ENCODE measurements at places on chromosomes 2 and 18.

GRCh38 chr2:105929516-105929915 lies 184.8 kb downstream of the NCK2 start:
- DNase-seq, result no peak

DNA sequence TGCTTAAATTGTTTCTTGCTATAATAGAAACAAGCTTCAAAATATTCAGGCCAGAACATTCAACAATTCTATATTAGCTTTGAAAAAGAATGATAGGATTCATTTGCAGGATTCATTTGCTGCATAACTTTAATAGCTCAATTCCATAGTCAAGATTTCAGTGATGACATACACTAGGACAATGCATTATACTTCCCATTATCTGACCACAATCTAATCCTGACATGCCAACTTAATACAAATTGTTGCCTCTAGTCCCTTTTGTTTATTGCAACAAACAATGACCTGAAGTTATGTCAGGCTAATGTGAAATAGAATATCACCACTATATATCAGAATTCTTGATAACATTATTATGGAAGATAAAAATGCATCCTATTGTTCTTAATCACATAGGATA lies 169.4 kb downstream of the DNAH7 start:
- no peak for DNase-seq

DNA sequence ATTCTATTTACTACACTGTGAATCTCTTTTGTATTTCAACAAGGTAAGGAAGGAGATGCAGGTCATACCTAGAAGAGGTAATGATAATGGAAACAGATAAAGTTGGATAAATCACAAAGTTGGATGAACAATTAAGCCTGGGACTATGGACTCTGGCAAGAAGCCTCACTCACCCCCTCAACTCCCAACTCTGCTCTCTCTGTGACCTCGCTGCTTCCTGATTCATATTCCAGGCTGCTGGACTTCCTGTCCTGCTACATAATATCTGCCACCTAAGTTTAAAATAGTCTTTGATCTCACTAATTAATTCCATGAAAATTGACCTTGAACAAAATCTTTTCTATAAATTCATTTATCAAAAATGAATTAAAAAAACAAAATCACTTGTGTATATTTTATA lies 215.3 kb downstream of the CALCRL start:
- DNase-seq, result no peak

DNA sequence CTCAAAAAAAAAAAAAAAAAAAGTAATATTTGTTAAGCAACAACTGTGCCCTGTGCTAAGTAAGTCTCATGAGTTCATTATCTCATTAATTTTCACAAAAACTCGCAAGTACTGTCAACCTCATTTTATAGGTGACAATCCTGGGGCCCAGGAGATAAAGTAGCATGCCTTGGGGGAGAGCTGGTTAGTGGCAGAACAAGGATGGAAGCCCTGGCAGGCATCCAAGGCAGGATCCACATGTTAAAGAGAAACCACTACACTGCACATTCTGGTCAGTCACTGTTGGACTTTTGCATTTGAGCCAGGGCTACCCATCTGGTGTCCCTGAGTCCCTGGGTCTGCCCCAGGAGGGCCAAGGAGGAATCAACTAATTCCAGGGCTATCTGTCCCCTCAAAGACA lies 54.6 kb downstream of the ZFP36L2 start:
- no peak for DNase-seq

- no peak for DNase-seq
These were observed 162.1 kb downstream of the UBE2E3 start for GRCh38 chr2:181142514-181142913.

DNA sequence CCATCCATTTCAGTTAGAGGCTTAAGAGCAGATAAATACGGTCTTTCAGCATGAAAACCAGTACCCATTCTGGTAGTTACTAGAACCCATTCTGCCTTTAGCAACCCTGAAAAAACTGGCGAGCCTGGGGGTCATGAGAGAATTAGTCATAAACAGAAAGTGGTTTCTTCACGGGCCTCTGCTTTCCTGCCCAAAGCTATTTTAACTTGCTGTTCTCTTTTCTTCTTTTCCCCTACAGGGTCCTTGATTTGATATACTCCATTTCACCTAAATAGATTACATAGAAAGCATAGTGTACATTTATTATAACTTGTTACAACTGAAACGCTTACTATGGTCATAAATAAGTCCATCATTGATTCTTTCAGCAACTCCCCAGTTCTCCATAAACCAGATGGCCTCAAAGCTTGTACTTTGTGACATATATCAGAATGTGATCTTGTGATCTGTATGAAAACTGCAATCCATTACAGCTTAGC lies 48.3 kb downstream of the WDFY1 start:
- DNase-seq, result no peak

- DNase-seq, result no peak
These were observed 2.7 kb downstream of the STARD7 start for GRCh38 chr2:96205888-96206287.

- DNase-seq, result no peak
These were observed 247.3 kb downstream of the PRKCE start for GRCh38 chr2:45898819-45899218.

- DNase-seq, result no peak
These were observed 973.0 kb upstream of the CHAC2 start for GRCh38 chr2:52794581-52794980.

DNA sequence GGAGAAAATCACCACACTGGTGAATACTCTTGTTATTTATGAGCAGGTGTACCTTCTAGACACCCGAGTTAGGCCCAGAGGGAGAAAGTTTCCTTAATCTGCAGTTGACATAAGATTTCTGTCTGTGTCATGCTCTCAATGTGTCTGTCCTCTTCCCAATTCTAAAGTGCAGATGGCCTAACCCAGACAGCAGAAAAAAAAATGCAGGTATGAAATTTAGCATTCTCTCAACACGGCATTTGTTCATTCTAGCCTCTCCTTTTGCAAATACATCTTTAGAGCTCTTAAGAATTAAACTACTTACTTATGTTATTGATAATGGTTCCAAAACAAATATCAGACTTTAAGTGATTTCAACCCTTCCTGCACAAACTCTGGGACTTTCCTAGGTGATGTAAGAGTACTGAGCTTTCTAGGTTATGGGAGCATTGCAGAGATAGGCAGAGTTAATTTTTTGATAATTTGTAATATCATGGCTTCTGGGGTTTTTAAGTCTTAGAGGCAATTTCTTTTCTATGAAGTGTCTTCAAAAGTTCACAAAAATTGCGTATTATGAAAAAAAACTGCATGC lies 32.9 kb upstream of the ITGB6 start:
- no peak for DNase-seq

DNA sequence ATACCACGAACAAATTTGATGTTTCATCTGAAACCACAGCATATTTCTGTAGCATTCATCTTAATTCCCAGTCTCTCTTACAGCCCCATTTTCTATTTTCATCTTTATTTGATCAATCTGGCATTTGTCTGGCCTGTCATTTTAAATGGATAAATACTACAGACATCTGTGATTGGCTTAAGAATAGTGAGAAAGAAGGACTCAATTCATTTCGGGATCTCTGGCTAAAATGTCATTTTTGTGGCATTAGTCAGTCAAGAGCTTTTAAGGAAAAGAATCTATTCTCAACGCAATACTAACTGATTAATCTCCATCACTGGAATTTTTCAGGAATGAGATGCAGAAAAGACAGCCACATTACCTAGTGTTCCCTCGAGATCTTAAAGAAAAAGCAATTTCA lies 585.9 kb downstream of the IRS1 start:
- DNase-seq, result no peak

DNA sequence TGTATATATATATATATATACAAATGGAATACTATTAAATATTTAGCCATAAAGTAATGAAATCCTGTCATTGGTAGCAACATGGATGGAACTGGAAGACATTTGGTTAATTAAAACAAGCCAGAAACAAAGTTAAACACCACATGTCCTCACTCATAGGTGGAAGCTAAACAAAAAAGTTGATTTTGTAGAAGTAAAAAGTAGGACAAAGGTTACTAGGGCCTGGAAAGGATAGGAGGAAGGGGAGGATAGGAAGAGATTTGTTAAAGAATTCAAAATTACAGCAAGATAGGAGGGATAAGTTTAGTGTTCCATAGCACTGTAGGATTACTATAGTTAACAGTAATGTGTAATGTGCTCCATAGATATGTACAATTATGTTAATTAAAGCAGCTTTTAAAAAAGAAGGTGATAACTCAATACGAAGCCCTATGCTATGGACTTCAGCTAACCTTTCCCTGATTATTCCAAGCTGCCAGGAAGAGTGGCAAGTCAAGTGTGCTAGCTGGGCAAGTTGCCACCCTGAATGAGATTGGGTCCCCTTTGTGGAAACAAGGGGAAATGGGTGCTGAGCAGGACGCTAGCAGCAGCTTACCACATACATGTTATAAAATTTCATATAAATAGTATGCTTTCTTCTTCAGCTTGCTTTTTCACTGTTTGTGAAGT lies 12.3 kb downstream of the MERTK start:
- no peak for DNase-seq

DNA sequence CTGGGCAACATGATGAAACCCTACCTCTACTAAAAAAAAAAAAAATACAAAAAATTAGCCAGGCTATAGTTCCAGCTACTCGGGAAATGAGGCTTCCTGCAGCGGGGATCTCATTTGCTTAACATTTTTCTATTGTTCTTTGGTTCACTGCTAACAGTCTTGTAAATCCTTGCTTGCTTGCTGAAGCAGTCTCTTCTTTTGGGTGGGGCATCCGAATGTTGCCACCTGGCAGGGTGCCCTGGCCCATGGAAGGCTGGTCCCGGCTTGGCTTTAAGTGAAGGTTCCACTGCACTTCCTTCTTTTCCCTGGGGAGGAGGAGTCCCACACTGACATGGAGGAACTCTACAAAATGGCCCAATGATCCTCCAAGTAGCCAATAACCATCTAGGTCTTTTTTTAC lies 6.0 kb upstream of the ANKRD29 start:
- DNase-seq, result no peak

GRCh38 chr2:126645211-126645618 lies 10.7 kb upstream of the GYPC start:
- DNase-seq, result no peak

- DNase-seq, result no peak
These were observed 44.3 kb downstream of the SCN9A start for GRCh38 chr2:166331468-166331867.

GRCh38 chr2:65072181-65072970 lies 16.2 kb downstream of the CEP68 start:
- no peak for DNase-seq

DNA sequence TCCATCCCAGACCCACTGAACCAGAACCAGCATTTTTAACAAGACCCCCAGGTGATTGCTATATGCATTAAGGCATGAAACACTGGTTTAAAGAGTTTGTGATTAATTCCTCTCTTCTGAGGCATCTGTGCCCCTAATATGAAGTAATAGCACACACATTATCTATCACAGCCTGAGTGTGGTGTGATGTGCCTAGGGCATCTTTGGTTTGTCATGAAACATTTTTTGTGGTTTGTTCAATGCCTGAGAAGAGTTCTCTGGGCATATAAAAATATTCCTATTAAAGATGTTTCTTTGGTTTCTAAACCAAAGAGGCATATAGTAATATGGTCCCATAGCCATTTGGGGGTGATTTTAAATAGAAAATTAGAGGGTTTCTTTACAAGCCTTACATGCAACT lies 221.7 kb upstream of the SPOPL start:
- no peak for DNase-seq

DNA sequence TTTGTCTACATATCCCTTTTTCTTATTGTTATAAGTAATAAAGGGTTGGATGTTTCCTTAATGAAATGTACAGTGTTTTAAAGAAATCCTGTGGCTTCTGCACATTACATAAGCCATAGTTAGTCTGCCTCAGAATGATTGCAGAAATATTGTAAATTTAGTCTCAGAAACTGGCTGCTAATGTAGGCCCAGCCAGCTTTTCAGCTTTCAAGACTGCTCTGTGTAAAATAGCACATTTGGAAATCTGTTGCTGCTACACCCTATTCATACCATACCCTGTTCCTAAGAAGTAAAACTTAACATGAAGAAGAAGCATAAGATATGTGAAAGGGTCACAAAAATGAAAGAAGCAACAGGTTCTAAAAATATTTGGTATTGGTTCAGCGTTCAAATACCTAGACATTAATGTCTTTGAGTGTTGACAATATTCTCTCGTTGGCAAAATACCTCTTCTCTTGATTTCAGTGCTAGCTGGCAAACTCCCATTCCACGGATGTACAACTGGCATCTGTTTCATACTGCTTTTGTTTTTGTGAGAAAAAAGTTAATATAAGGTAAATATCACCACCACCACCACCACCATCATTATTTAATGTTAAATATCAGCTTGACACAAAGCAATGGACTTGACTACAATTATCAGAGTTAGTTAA lies 19.2 kb upstream of the NCKAP1 start:
- no peak for DNase-seq

GRCh38 chr2:1856922-1857321 lies 112.6 kb upstream of the PXDN start:
- DNase-seq, result no peak

Data from HuH-7.5 (cell line).